Esophagus muscularis mucosa (tissue), 4 donors: ENCODE measurements at places on chromosomes 2 and 18. TPM values are rescaled to one million over a fixed set of nuclear protein-coding genes. Genes with fewer than 3 reads are reported as not detected.

DNA sequence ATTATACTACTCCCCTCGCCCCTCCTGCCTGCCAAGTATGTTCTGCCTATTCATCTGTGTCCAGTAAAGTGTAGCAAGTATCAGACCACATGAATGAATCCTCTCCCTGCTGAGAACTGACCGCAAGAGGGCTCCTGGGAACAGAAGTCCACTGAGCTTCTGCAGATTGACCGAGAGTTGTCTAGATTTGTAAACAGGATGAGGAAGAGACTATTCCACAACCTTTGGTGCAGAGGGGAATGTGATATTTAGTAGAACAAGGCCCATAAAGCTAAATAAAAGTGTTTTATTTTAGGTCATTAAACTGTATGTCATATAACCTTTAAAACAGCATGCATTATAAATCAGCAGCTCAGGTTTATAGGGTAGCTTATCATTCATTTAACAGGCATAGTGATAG is 377.0 kb downstream of the DCC start:
- no peak for DNase-seq

DNA sequence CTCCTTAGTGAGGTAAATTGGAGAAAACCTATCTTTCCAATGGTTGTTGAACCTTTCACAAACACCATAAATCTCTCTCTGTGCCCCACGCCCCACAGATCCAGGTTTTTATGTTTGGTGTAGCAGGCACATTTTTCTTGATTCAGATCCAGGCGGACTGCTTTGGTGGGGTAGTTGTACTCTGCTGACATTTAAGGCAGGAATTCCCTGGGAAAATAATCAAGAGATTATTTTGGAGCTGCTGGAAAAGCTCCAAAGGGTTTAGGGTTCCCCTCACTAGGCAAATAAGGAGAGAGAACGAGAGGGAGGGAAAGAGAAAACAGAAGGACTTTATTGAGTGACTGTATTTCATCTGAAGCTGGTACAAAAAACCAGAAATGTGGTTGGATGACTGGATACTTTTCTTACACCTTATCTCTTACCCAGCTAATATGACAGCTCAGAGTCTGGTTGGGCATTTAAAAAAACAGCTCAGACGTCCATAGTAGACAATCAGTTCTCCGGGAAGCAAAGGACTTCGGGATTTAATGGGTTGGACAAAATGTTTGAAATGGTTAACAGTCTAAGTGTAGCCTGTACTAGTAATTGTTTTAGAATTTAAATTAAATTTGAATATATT is 3.6 kb upstream of the AQP4 start:
- DNase-seq = no peak

- no peak for DNase-seq
Observed at GRCh38 chr2:113245276-113245711, 33.4 kb downstream of the PAX8 start.

DNA sequence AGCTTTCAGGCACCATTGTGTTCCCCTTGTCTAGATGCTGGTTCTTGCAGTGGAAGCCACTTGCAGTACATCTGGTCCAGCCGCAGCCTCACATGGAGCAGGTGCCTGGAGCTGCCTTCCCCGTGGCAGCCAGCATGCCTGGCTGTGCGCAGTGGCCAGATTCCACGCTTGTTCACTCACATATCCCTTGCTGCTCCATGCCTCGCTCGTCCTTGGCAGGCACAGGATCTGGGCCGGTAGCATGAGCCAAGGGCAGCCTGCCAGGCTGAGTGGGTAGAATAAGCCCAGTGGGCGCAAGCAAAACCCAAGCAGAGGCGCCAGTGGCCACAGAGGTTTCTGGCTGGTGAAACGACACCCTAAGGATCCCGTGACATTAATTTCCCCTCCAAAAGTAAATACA is 20.6 kb downstream of the TMX3 start:
- DNase-seq = no peak

GRCh38 chr2:176079831-176080539 is 3.8 kb downstream of the EVX2 start:
- no peak for DNase-seq

- no peak for DNase-seq
Observed at GRCh38 chr2:68052717-68053422, 9.9 kb downstream of the C1D start.

GRCh38 chr2:97751752-97752151 is 38.4 kb downstream of the ZAP70 start:
- DNase-seq = no peak

- no peak for DNase-seq
Observed at GRCh38 chr18:55462652-55463051, 125.3 kb downstream of the TCF4 start.

GRCh38 chr2:188078534-188078933 is 213.1 kb upstream of the GULP1 start:
- no peak for DNase-seq

DNA sequence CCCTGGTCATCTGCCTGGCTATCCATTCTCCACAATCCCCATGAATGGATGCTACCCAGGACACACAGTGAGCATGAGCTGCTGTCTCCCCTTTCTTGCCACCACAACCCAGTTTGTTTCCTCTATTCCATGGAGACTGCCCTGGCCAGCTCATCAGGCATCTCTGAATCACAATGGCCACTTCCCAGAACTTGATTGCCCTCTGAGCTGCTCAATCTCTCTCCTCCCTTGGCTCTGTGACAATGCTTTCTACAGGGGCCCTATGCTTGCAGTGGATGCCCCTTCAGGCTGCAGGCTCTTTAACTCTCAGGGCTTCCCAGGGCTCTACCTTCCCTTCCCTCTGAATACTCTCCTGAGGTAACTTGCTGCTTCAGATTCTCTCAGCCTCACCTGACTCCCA is 14.4 kb upstream of the SLC4A5 start:
- no peak for DNase-seq

DNA sequence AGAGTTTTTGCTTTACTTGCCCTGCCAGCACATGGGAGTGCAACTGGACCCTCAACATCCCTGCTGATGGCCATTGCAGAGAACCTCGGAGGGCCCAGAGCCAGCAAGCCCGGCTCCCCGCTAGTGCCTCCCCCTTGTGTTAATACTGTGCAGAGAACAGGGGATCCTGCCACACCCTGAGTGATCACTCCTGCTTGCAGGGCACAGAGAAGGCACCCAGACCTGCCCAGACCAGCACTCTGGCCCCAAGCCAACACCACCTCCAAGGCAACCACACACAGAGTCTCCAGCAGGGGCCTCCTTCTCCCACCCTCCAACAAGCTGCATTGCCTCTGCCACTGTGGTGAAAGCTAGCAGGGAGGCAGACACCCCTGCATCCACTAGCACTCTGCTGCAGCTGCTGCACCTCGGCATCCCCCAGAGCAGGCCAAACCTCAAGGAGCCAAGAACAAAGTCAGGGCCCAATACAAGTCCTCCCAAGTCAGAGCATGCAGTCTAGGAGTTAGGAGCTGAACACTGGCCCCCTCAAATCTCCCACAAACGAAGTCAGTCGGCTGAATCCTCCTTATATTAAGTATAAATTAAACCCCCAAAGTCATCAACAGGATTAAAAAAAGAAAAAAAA is 157.7 kb downstream of the CCDC178 start:
- DNase-seq = no peak

GRCh38 chr2:177738461-177739235 is 333.9 kb downstream of the PDE11A start:
- DNase-seq = peak; percentile 80

DNA sequence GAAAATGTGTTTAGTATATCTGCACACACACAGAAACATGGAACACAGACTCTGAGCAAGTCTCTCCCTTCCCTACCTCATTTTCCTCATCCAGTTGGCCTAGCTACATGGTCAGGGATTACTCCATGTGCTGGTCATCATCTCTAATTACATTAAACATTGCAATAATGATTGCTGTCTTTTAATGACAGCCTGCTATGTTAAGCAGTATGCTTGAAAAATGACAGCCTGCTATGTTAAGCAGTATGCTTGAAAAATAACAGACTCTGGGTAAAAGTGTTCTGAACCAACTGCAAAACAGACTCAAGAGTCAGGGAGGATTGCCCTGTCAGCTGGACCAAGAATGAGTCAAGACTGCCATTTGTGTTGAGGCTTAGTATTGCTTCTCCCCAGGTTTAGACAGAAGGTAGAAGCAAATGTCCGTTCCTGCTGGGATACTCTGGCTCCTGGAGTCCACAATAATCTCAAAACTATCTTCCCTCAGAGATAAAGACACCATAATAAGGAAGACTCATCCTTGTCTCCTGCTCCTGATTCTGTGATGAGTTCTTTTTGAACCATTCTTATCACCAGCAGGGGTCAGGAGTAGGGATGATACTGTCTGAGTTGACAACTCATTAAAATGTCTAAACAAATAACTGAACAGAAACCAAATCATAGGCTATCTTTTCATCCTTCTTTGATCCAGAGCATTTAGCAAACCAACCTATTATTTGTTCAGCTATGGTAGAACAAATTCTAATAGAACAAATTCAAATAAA is 57.7 kb downstream of the CCDC93 start:
- no peak for DNase-seq

DNA sequence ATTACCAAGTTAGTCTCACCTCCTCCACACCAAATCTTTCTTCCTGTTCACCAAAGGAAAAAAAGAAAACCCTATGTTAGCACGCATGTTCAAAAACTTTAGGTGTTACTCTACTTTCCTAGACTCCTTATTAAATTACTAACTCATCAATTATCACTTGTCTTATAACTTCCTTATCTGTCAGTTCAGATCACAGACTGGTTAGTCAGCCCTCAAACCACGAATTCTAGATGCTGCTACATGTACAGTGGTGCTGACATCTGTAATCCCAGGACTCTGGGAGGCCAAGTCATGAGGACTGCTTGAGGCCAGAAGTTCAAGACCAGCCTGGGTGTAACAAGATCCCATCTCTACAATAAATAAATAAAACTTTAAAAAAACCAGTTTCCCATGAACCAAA is 3.5 kb downstream of the YWHAQ start:
- DNase-seq = no peak

DNA sequence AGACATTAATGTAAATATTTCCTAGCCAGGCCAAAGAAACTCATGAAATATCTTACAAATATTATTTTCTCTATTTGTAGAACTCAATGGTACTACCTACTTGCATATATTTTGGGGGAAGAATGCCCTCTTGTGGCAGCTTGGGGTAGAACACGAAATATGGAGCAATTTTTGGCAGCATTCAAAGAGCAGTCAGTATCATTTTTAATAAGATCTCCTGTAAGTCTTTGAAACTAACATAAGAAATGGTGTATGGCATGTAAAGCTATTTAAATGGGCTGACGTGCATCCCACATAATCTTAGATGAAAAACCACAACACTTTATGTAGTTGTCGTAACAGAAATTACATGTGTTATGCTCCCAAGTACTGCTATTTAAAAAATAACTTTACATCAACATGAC is 62.3 kb upstream of the CCDC195 start:
- DNase-seq = no peak

- DNase-seq = peak; percentile 70
Observed at GRCh38 chr2:234716271-234716670, 219.4 kb upstream of the ARL4C start.

GRCh38 chr18:26003817-26004216 is 86.6 kb downstream of the SS18 start:
- DNase-seq = no peak

GRCh38 chr18:31487246-31488015 is 10.5 kb upstream of the DSG2 start:
- DNase-seq = no peak

- DNase-seq = no peak
Observed at GRCh38 chr18:72726201-72726600, 141.6 kb downstream of the NETO1 start.

DNA sequence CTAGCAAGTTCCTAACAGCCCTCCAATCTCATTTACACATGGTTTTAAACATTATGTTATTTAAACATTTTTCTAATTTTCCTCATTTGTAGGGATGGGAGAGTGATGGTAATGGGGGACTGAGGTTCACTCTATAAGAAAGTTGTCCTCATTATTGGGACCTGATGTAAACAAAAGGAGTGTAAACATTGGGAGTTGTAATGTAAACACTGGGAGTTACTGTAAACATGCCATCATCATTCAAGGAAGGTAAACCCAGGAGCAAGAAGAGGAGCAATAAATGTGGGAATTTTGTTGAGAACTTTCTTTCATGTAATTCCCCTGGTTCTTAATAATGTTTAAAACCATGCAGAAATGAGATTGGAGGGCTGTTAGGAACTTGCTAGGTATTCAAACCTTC is 17.8 kb downstream of the RFTN2 start:
- no peak for DNase-seq

FBXO36 gene
- total RNA-seq = 1.6 TPM

LYG1 gene
- total RNA-seq = 0.65 TPM

REG3A gene
- total RNA-seq = not detected

NEU2 gene
- total RNA-seq = not detected

MARCO gene
- total RNA-seq = 7.3 TPM

C2orf81 gene
- 3.5 TPM for total RNA-seq

PSMA8 gene
- not detected for total RNA-seq

CROCC2 gene
- not detected for total RNA-seq

IWS1 gene
- 32.8 TPM for total RNA-seq

MPP4 gene
- not detected for total RNA-seq

CHRNG gene
- total RNA-seq = not detected

CPO gene
- 0.33 TPM for total RNA-seq
